ENCODE measurements at places on chromosomes 5 and 9.

GRCh38 chr5:135342551-135342875 is 56.5 kb downstream of the MACROH2A1 start:
- DNase-seq, result no peak

GRCh38 chr5:137278476-137278875 is 220.7 kb downstream of the SPOCK1 start:
- no peak for DNase-seq

- no peak for DNase-seq
These were observed 44.3 kb downstream of the UBE2QL1 start for GRCh38 chr5:6492934-6493333.

GRCh38 chr5:157820593-157821252 is 38.2 kb downstream of the CLINT1 start:
- no peak for DNase-seq

GRCh38 chr9:134399435-134400056 is 73.3 kb downstream of the RXRA start:
- no peak for DNase-seq

DNA sequence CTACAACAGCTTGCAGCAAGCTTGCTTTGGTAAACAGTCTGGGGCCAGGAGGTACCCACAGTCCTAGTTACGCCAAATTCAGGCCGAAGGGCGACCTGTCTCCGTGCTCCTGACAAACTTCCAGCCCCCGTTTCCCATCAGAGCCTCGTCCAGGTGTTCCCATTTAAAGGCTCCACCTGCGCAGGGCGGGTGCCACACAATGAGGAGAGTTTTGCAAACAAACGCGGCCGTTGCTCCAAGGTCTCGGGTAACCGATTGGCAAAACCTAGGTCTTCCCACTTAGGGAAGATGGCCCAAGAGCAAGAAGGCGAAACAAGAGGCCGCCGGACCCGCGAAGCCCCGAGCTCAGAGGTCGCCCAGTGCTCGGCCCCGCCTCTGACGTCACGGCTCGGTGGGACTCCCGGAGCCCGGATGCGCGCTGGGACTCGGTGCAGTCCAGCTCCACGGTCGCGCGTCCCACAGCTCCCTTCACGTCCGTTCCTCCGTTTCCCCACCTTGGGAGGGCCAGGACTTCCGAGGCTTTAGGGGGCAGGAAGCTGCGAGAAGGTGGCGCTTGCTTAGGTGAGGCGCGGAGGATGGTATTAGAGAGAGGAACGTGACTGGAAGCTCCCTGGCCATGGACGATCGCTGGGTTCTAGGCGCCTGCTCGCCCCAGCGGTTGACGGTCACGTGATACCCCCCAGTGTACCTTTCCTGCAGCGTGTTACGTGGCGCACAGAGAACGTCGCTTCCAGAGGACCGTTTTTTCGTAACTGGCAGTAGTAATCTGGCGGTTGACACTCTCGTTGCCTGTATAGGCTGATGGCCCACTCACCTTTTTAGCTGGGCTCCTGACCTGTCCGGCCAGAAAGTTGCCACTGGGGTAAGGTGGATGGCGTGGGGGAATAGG is 41.8 kb upstream of the KDM4C start:
- peak; percentile 43 for DNase-seq

DNA sequence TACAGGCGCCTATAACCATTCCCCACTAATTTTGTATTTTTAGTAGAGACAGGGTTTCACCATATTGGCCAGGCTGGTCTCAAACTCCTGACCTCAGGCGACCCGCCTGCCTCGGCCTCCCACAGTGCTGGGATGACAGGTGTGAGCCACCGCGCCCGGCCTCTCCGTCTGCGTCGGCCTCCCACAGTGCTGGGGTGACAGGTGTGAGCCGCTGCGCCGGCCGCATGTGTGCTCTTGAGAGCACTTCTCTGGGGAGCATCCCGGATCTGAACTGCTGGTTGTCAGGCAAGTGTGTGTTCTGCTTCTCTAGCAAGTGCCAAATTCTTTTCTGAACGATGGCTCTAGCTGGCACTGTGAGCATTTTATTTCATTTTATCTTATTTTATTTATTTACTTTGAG is 3.7 kb upstream of the ENTPD2 start:
- no peak for DNase-seq

GRCh38 chr5:127995556-127995955 is 88.0 kb upstream of the SLC12A2 start:
- no peak for DNase-seq

DNA sequence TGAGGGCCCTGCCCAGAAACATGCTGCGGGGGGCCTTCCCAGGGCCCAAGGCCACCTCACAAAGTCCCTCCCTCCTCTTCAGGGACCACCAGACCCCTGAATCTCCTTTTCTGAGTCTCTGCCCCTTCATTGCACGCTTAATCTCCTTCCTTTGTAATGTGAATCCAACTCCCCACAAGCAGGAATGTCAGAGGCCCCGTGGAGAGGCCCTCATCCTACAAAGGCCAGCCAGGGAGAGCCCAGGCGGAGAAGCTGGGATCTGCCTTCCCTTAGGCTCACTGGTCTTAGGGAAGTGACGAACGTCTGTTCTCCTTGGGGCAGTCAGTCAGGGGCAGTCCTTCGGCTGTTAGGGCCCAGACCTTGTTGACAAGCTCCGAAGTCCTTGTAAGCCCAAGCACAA is 2.3 kb downstream of the SMIM33 start:
- DNase-seq, result no peak

DNA sequence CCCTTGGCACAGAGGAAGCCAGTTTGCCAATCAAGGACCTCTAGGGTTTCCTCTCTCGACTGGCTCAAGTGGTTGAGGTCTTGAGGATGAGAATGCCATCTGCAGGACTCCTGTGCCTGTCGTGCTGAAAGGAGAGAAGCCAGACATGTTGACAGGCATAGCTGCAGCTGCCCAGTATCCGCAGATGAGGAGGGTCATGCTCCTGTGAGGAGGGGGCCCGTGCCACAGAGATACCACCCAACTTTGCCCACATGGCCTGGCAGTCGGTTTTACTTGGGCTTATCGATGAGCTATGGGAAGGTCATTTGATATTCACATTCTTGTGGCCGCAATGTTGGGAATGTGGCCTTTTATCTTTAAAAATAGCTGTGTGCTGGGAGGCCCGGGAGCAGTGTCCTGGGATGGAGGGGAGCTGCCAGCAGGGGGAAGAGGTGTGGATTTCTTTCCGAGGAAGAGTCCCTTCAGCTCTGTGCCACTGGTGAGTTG is 17.4 kb downstream of the FRMPD1 start:
- DNase-seq, result no peak

DNA sequence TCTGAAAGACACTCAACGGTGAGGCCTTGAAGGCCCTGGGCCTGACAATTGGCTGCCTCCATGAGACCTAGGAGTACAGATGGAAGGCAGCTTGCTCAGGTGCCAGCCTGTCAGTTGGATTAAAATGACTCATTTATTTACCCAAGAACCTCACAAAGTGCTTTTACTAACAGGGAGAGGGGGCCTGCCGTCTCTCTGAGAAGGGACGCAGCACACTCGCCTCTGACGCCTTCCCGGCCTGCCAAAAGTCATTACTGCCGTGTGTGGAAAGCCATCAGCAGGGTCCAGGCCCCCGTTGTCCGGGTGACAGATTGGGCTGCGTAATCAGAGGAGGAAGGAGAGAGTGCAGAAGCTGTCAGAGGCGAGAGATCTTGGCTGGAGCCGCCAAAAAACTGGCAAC is 32.4 kb downstream of the DDX31 start:
- no peak for DNase-seq

GRCh38 chr5:18984559-18985080 is 1003.4 kb downstream of the CDH18 start:
- no peak for DNase-seq

GRCh38 chr5:98301547-98301946 is 471.9 kb upstream of the RGMB start:
- no peak for DNase-seq

DNA sequence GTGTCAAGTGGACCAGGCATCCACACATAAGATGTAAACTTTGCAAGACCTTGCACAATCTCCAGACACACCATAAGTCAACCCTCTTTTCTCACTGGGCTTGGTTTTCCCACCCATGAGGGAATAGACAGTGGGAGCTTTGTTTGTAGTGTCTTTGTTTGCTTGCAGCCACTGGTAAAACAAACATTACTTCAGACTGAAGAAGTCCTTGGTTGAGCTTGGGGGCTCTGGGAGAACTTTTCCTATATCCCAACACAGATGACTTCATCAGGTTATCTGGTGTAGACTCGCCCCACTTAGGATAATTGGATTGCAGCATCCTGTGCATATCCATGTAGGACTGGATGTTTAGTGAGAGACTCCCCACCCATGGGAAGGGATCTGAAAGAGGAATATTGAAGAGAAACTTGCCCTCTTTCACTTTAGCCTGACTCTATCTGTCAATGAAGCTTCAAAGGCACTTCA is 11.5 kb upstream of the ADGRV1 start:
- DNase-seq, result no peak

DNA sequence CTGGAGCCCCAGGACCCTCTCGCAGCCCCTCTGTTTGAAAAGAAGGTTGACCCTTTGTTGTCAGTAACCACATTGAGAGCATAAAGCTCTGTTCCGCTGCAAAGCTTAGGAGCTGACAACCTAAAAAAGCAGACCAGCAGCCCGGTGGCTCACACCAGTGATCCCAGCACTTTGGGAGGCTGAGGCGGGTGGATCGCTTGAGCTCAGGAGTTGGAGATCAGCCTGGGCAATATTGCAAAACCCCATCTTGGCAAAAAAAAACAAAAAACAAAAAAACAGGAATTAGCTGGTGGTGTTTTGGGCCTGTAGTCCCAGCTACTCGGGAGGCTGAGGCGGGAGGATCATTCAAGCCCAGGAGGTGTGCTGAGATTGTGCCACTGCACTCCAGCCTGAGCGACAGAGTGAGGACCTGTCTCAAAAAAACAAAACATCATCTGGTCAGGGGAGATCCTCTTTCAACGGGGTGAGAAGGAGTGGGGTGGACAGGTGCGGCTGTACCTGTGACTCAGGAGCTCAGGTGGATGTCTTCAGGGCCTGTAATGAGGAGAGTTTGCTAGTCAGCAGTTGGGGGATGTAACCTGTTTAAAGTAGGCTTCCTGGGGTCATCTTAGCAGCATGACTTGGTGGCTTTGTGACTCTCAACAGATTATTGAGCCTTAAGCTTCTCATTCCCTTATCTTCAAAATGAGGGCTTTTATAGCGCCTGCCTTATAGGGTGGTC is 694 bp upstream of the REEP2 start:
- no peak for DNase-seq

DNA sequence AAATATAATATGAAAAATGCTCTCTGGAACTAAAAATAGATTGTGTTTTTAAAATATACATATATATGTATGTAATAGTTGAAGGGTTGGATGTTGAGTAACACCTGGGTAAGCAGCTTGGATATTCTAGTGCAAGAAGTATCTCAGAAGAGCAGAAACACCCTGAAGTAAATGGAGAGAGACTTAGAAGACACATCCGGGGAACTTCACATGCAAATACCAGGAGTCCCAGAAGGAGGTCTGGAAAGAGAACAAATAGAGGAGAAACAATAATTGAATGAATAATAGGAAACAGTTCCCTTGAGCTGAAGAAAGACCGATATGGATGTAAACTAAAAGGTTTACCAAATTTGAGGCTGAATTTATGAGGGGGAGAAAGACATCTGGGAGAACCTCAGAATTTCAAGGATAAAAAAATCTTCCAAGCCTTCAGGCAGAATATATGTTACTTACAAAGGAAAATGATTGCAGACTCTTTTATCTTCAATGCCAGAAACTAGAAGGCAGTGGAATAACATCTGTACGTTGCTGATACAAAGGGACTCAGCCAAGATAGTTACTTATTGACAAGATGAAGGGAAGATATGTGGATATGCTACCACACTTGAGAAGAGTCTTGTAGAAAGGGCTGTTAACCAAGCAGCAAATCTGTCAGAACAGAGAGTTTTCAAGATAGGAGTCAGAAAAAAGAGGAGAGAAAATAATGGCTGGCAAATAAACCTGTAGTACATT is 42.7 kb downstream of the HSDL2 start:
- DNase-seq, result no peak

GRCh38 chr5:502325-503079 is 21.7 kb downstream of the SLC9A3 start:
- DNase-seq, result no peak

- no peak for DNase-seq
These were observed 241.2 kb downstream of the TRIM32 start for GRCh38 chr9:116928289-116928688.

DNA sequence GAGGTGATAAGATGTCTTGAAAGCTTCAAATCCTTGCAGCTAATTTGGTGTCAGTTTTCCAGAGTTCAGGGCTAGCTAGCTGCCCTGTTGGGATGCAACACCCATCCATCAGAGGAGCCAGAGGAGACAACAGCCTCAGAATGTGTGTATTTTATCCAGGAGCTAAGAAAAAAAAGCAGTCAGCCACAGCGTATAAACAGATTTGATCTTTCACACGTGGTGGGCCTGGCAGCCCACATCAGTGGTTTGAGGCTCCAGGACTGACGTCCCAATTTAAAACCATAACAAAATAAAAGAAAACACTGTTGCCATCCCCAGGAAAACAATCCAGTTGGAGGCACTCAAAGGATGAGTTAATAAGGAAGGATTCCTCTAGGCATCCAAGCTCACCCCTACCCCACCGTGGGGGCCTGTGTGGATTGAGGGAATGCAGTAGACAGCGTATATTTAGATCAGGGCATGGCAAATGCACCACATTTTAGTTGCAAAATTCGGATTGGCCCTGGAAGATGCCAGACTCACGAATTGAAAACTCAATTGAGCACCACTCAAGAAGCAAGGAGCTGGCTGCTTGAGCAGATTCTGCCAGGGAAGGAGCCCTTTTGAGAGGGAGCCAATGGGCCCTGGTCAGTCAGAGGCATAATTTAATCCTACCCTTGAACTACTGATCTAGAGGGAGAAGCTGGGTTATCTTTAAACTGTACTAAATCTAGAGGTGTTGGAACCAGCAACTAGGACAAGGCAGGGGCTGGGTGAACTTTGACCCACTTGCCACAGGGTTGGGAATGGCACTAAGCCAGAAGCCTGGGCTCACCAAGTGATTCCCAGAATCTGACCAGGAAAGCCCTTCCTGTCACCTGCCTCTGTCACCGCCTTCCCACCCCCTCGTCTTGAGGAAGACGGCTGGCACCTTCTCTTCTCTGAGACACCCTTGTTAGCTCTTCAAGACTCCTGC is 17.5 kb downstream of the ADRA1B start:
- no peak for DNase-seq

GRCh38 chr5:22372376-22372775 is 480.8 kb downstream of the CDH12 start:
- no peak for DNase-seq

DNA sequence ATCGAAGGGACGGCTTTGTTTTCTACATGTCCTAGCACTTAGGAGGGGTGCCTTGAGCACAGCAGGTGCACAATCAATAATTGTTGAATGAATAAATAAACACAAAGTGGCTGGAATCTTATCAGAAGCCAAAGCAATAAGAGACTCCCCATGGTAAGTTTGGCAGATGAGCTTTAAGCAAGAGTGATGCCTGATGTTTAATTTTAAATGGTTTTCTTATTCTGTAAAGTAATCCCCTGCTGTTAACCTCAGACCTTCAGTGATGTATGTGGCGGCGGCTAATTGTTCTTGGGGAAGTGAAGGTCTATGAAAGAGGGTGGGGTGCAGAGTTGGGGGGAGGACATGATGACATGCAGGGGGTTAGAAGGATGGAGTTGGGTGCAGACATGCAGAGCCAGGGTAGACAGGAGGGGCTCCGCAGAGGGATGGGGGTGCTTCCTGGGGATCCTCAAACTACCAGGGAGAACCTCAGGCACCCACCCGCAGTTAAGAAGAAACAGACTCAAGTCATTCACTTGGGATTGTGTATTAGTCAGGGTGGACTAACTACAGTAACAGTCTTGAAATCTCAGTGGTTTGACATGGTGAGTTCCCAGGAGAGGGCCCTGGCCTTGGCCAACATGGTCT is 65.7 kb upstream of the SHB start:
- no peak for DNase-seq

Measured in activated naive CD4-positive, alpha-beta T cell treated with anti-CD3 and anti-CD28 coated beads, Interleukin-2, amount 50 U/mL, for 72 hours (primary cell).